Activated CD4-positive, alpha-beta T cell treated with anti-CD3 and anti-CD28 coated beads for 36 hours (primary cell): ENCODE measurements at places on chromosomes 6 and 20.

DNA sequence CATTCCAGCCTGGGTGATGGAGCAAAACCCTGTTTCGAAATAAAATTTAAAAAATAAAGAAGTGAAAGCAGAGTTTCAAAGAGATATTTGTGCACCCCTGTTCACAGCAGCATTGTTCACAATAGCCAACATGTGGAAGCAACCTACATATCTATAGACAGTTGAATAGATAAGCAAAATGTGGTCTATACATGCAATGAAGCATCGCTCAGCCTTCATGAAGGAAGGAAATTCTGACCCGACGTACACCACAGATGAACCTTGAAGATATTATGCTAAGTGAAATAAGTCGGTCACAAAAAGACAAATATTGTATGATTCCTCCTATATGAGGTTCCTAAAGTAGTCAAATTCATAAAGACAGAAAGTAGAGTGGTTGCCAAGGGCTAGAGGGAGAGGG is 6.5 kb upstream of the NCOA6 start:
- no peak for DNase-seq

DNA sequence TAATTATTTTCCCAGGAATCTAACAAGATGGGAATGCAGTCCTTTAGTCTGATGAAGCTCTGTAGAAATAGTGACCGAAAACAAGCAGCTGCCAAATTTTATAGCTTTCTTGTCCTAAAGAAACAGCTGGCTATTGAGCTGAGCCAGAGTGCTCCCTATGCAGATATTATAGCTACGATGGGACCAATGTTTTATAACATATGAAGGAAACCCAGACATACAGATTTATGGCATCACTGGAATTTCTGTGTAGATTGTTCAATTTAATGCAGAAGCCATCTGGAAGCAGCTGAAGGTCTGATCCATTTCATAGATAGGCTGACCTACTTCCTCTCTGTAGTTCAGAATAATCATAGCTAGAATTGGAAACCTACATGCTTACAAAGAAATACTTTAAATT is 11.8 kb upstream of the SNPH start:
- no peak for DNase-seq

DNA sequence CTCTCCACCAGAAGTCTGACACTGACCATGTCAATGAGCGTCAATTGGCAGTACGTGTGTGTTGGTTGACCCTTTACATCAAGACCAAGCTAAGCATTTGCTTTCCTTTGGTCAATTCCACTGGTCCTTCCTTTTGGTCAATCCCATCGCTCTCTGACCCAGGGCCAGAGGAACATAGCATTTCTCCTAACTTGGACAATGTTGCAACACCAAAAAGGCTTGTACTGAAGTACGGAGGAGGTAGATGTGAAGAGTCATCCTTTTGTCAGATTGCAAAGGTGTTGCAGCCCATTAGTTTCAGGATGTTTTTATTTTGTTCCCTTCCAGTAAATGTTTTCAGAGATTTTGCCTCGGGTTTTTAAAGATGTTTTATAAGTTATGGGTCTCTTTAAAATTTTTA is 24.6 kb downstream of the EDN1 start:
- DNase-seq, result no peak

DNA sequence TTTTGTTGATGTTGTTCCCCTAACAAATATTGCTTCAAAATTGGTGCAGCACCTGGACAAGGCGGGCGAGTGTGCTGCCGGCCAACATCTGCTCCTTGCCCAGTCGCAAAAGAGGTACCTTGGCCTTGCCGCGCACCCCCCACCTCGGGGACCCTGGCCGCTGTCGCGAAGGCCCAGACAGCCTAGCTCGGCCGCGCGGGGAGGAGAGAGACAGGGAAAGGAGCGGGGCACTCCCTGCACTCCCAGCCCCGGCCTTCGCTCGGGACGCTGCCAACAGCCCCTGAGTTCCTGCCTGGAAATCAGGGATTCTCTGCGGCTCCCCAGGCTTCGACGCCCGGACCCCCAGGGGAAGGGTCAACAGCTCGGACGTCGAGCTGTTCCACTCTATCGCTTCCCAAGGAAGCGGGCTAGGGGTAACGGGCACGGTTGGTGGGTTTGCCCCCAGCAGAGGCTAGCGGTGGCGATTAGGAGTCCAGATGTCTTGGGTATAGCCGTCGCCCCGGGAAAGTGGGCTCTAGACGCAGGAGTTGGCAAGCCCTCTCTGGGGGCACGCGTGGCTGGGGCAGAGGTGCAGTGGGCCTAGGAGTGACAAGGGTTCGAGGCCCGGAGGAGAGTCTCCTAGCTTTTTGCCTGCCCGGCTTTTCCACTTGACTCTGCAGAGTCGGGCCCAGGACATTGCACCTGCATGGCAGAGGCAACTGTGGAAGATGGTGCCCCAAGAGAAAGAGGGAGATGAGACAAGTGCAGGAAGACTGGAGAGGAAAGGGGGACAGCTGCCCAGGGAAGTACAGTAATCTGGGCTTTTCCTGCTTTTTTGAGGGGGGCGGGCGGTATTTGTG is 8.2 kb downstream of the POU3F2 start:
- no peak for DNase-seq

DNA sequence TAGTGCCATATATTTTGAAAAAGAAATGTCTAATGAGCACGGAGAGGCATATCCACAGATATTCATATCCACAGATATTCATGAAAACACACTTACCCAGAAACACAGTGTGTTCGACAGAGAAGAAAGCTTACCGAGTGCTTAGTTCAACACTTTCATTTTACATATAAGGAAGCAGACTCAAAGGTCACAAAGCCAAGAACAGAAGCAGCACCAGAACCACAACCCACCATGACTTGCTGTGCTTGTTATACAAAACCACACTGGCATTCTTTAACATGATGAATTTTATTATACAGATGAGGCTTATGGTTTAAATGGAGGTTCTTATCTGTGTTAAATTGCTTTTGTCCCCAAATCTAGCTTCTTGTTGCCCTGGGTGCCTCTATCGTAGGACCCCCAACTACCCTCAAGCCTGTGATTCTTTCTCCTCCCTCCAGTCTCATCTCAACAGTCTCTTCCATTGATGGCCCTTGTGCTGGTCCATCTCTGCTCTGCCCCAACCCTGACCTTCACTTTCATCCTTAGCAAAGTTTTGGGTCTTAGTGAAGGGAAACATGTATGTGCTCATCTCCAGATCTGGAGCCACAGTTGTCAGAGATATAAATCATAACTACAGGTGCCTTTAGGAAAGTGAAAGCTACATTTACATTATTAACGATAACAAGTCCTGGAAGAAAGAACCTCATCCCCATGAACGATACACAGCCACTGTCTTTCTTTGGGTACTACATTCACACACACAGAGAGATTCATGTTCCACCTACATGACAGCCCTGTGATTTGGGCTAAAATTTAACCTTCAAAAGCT is 40.0 kb downstream of the SF3B5 start:
- peak; percentile 74 for DNase-seq

DNA sequence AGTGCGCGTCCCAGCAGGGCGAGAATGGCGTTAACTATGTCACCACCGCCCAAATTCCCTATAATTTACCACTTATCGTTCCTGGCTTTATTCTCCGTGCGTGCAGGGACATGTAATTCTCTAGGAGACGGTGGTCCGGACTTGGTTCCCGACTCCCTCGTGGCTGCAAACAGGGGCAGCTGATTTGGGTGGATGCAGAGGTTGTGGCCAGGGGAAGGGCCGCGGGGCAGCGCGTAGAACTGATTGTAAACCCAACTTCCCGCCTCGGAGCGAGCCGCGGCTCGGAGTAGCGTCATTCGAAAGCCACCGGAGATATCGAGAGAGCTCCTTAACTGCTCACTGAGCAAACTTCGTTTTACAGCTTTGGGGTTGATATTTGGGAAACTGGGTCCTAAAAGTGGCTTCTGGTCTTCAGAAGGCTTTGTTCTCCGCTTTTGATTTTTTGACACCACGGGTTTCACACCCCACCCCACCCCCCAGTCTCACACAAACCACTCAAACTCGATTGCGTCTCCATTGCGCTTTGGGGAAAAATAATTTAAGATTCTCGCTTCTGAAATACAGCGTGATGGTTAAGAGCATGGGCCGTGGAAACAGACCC is 17.5 kb upstream of the ZSCAN9 start:
- peak; percentile 57 for DNase-seq

- DNase-seq, result no peak
These were observed 25.7 kb upstream of the RHAG start for GRCh38 chr6:49662231-49662891.

- no peak for DNase-seq
These were observed 46.6 kb upstream of the SRF start for GRCh38 chr6:43124481-43124880.

GRCh38 chr6:40387127-40387870 is 199.9 kb downstream of the LRFN2 start:
- DNase-seq, result no peak

GRCh38 chr6:77620278-77620882 is 32.5 kb upstream of the MEI4 start:
- DNase-seq, result peak; percentile 9

GRCh38 chr6:85016726-85017125 is 252.3 kb upstream of the TBX18 start:
- no peak for DNase-seq

- DNase-seq, result no peak
These were observed 25.8 kb upstream of the CD93 start for GRCh38 chr20:23111944-23112342.

- DNase-seq, result no peak
These were observed 28.2 kb upstream of the RIMS4 start for GRCh38 chr20:44838521-44838920.

GRCh38 chr6:149217466-149217888 is 100.0 kb upstream of the TAB2 start:
- no peak for DNase-seq
